ENCODE measurements at places on chromosomes 12 and 14. TPM values are rescaled to one million over a fixed set of nuclear protein-coding genes. Genes with fewer than 3 reads are reported as not detected.

- DNase-seq: no peak
- no peaks in the 10 kb centered on the region for H3K27me3 ChIP-seq
- H3K4me1 ChIP-seq: no peaks in the 10 kb centered on the region
- H3K27ac ChIP-seq: no peak overlapping the region
- no peaks in the 10 kb centered on the region for H3K36me3 ChIP-seq
Observed at GRCh38 chr14:79947440-79948054, 263.8 kb downstream of the DIO2 start.

DNA sequence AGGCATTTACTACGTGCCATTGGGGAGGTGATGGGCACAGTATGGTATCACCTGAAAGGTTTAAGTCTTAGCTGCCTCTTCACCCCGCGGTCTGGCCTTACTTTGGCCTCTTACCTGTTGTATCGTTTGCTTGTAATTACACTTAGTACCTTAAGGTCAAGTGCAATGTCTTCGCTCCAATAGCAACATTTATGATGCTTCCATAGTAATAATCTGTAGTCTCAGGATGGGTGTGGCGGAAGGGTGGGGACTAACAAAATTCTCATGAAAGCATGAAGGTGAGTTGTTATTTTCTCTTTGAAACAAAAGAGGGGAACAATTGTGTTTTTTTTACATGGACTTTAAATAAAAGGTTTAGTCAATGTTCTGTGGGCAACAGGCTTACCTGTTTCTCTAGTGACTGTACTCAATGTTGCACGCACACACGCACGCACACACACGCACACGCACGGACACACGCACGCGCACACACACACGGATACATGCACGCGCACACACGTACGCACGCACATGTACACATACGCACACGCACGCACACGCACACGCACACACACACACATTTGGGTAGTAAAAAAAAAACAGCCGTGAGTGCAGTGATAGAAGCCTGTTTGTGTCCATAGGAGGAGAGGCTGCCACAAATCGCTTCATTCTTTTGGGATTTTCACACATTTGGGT is 91.4 kb downstream of the DNAH10 start:
- DNase-seq: no peak
- H3K4me1 ChIP-seq: no peaks in the 10 kb centered on the region

GRCh38 chr14:72213424-72213823 is 281.2 kb downstream of the RGS6 start:
- H3K27ac ChIP-seq: no peak overlapping the region
- no peaks in the 10 kb centered on the region for H3K27me3 ChIP-seq
- H3K4me1 ChIP-seq: no peaks in the 10 kb centered on the region
- no peak for DNase-seq

- H3K4me3 ChIP-seq: no peak overlapping the region
- H3K4me1 ChIP-seq: peaks cover 5% of the 10 kb centered on the region
- H3K27me3 ChIP-seq: no peaks in the 10 kb centered on the region
- no peaks in the 10 kb centered on the region for H3K36me3 ChIP-seq
- DNase-seq: peak; percentile 71
- H3K27ac ChIP-seq: no peak overlapping the region
Observed at GRCh38 chr12:111942557-111942956, 70.4 kb downstream of the TMEM116 start.

- H3K27me3 ChIP-seq: no peaks in the 10 kb centered on the region
- no peak overlapping the region for H3K4me3 ChIP-seq
- no peak overlapping the region for H3K27ac ChIP-seq
- no peaks in the 10 kb centered on the region for H3K36me3 ChIP-seq
- no peak for DNase-seq
- no peaks in the 10 kb centered on the region for H3K4me1 ChIP-seq
Observed at GRCh38 chr12:40730281-40730680, 38.0 kb downstream of the CNTN1 start.

DNA sequence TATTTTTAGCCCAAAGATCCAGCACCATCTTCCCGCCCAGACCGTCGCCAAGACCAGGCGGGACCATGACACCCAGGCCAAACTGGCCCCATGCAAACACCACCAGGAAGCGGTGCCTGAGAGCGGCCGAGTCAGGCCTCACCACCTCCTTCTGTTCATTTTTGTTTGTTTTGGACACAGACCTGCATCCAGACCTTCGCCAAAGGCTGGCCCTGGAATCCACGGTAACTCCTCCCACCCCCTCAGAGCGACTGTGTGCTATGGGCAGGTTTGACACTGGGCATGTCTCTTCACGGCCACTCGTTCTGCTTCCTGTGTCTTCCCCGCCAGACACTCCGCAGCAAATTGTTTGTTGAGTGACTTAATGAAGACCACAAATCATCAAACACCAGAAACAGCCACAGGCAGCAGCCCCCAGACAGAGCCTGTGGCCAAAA is 47.1 kb downstream of the NCOR2 start:
- no peaks in the 10 kb centered on the region for H3K27me3 ChIP-seq
- DNase-seq: no peak
- H3K4me3 ChIP-seq: no peak overlapping the region
- H3K27ac ChIP-seq: no peak overlapping the region
- peaks cover 3% of the 10 kb centered on the region for H3K36me3 ChIP-seq

GRCh38 chr14:51507906-51508511 is 143.7 kb upstream of the FRMD6 start:
- H3K4me3 ChIP-seq: no peak overlapping the region
- no peak overlapping the region for H3K27ac ChIP-seq
- H3K27me3 ChIP-seq: no peaks in the 10 kb centered on the region
- peaks cover 13% of the 10 kb centered on the region for H3K4me1 ChIP-seq
- H3K36me3 ChIP-seq: no peaks in the 10 kb centered on the region

- no peak for DNase-seq
- no peak overlapping the region for H3K4me3 ChIP-seq
- no peaks in the 10 kb centered on the region for H3K4me1 ChIP-seq
- no peak overlapping the region for H3K27ac ChIP-seq
- H3K27me3 ChIP-seq: no peaks in the 10 kb centered on the region
- H3K36me3 ChIP-seq: no peaks in the 10 kb centered on the region
Observed at GRCh38 chr12:23446746-23447145, 502.7 kb downstream of the SOX5 start.

DNA sequence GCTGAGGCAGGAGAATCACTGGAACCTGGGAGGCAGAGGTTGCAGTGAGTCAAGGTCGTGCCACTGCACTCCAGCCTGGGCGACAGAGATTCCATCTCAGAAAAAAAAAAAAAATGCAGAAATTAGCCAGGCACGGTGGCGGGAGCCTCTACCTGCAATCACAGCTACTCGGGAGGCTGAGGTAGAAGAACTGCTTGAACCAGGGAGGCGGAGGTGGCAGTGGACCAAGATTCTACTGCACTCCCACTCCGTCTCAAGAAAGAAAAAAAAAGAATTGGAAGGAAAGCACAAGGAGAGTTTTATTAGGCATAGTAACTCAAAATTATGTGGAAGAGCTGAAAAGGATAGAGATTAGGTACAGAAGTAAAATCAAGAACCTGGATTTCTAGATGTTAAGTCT is 20.8 kb upstream of the AMHR2 start:
- no peaks in the 10 kb centered on the region for H3K27me3 ChIP-seq
- no peak overlapping the region for H3K4me3 ChIP-seq
- H3K27ac ChIP-seq: no peak overlapping the region

DNA sequence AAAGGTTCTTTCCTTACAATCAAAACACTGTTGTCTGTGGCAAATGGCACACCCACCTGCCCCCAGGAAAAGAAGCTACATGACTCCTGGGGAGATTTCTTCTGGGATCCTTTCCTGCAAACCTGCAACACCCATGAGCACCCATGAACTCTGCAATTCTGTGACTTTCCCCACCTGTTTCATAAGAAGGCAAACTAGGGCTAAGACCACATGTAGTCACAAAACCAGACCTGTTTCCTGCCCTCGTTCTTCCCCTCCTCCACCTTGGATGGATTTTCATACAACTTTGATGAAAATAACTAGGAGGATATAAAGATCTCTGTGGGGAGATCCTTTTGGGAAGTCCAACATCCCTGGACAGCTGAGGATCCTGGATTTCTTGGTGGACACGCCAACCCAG is 1084.7 kb downstream of the BCL11B start:
- DNase-seq: no peak
- H3K4me3 ChIP-seq: no peak overlapping the region
- H3K27me3 ChIP-seq: no peaks in the 10 kb centered on the region
- no peaks in the 10 kb centered on the region for H3K36me3 ChIP-seq
- H3K4me1 ChIP-seq: no peaks in the 10 kb centered on the region

Gene CMA1
- not detected for polyA plus RNA-seq

Gene SAV1
- 41.7 TPM for polyA plus RNA-seq

Gene DPF3
- 7.6 TPM for polyA plus RNA-seq
